Sigmoid colon (tissue), 7 donors: ENCODE measurements at places on chromosomes 7 and 10. TPM values are rescaled to one million over a fixed set of nuclear protein-coding genes. Genes with fewer than 3 reads are reported as not detected.

DNA sequence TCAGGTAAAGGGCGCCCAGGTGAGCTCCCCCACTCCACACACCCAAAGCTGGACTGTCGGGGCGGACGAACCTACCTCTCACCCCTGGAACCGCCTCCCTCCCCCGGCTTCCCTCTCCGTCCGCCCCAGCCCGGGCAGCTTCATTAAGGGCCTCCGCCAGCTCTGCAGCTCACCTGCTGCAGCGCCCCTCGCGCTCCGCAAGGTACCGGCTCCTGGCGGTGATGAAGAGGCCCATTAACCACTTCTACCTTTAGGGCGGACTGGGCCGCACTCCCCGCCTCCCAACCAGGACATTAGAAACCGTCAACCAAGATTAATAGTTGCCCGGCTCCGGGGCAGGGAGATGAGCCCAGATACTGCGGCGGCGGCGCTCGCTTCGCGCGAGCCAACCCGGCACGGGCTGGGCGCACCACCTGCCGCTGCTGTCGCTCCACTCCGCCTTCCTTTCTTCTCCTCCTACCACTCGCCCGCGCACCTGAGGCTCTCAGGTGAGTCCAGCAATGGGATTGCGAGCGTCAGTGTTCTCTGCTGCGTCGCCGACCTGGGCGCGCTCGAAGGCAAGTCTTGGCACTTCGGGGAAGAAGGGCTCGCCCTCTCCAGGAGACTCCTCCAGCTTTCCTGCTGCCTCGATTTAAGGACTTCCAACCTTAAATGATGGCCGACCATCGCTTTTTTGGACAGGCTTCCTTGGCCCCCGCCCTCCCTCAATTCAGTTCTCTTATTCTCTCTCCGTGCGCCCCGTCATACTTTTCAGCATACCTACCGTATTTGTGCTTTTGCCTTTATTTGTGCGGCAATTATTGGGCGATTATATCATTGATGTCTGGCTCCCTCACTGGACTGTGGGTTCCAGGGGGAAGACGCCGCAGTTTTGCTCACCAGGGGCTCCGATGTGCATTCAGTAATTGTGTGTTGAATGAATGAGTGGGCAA, 13.6 kb upstream of the KAZALD1 start:
- no peaks in the 10 kb centered on the region for H3K36me3 ChIP-seq
- no peak for DNase-seq
- no peak overlapping the region for H3K27ac ChIP-seq
- H3K4me1 ChIP-seq, result peaks cover 14% of the 10 kb centered on the region

- no peak overlapping the region for H3K4me3 ChIP-seq
- DNase-seq, result no peak
- no peaks in the 10 kb centered on the region for H3K27me3 ChIP-seq
- no peak overlapping the region for H3K27ac ChIP-seq
- no peaks in the 10 kb centered on the region for H3K36me3 ChIP-seq
- H3K4me1 ChIP-seq, result no peaks in the 10 kb centered on the region
Observed at GRCh38 chr7:96636342-96636860, 73.2 kb downstream of the SEM1 start.

GRCh38 chr7:157622000-157622399, 285.2 kb downstream of the DNAJB6 start:
- H3K4me1 ChIP-seq, result no peaks in the 10 kb centered on the region
- H3K27ac ChIP-seq, result no peak overlapping the region
- H3K36me3 ChIP-seq, result no peaks in the 10 kb centered on the region
- no peak for DNase-seq

- DNase-seq, result no peak
- H3K4me1 ChIP-seq, result no peaks in the 10 kb centered on the region
- H3K27ac ChIP-seq, result no peak overlapping the region
- H3K27me3 ChIP-seq, result no peaks in the 10 kb centered on the region
- no peak overlapping the region for H3K4me3 ChIP-seq
Observed at GRCh38 chr7:150374472-150374871, 4.7 kb upstream of the ZNF775 start.

Gene ANK3
- 45.7 TPM for total RNA-seq

DNA sequence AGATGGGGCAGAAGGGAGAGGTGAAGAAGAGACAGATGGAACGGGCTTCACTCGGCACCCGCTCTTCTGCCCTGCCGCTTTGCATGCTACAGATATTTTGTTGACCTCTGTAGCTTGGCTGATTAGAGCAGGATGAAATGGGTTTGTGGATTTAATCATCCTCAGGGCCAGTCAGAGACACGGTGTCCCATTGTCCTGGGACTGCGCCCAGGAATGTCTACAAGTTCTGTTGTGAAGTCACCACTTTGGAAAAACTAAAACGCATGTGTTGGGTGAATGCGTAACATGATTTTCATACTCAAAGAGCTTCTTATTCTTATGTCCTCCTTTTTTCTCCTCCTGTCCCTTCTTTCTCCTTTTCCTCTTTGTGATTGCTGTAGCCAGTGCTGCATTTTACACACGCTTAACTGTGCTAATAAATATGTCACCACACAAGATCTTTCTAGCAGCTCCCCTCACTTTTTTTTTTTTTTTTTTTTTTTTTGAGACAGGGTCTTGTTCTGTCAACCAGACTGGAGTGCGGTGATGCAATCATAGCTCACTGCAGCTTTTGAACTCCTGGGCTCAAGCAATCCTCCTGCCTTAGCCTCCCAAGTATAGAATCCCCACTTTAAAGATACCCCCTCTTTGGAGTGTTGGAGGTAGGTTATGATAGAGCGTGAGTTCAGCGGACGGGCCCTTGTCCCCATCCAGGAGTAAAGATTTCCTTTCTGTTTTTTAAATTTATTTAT, 3.4 kb downstream of the CPA4 start:
- no peak overlapping the region for H3K4me3 ChIP-seq
- DNase-seq, result no peak
- no peaks in the 10 kb centered on the region for H3K4me1 ChIP-seq
- no peaks in the 10 kb centered on the region for H3K36me3 ChIP-seq
- no peaks in the 10 kb centered on the region for H3K27me3 ChIP-seq

- H3K27me3 ChIP-seq, result no peaks in the 10 kb centered on the region
- H3K4me1 ChIP-seq, result peaks cover 88% of the 10 kb centered on the region
- H3K4me3 ChIP-seq, result no peak overlapping the region
- peak; percentile 57 for DNase-seq
- H3K36me3 ChIP-seq, result peaks cover under 1% of the 10 kb centered on the region
Observed at GRCh38 chr7:833601-834258, 1.5 kb downstream of the SUN1 start.

- H3K27me3 ChIP-seq, result no peaks in the 10 kb centered on the region
- H3K4me1 ChIP-seq, result no peaks in the 10 kb centered on the region
- no peak for DNase-seq
Observed at GRCh38 chr7:142749218-142749993, at the start of gene PRSS1. TSS of gene PRSS1 (plus strand) at chr7:142749472. CDS start at chr7:142749485, 13 bp downstream.

DNA sequence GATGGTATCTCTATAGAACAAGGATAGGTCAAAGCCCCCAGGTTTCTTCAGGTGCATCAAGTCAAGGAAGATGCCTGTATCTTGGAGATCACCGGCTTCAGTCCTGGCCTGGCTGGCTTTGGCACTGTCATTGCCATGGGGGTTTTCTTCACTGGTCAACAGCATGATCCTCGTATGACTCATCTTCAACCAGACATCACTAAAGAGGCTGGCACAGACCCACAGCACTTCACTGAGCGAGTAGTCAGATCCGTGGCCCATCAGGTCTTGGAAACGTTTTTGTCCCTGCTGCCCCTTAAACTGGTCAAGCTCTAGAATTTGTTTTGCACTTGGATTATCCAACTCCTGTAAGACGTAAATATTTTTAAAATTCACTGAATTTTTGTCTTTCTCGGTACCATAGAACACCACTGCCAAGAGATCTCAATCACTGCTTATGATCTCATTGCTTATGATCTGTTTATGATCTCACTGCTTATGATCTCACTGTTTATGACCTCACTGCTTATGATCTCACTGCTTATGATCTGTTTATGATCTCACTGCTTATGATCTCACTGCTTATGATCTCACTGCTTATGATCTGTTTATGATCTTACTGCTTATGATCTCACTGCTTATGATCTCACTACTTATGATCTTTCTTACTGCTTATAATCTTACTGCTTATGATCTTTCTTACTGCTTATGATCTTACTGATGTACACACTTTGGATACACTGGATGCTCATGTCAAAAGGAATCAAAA, 135.2 kb downstream of the CYP26A1 start:
- no peaks in the 10 kb centered on the region for H3K27me3 ChIP-seq
- DNase-seq, result no peak
- no peak overlapping the region for H3K27ac ChIP-seq
- H3K36me3 ChIP-seq, result no peaks in the 10 kb centered on the region
- H3K4me3 ChIP-seq, result no peak overlapping the region

GRCh38 chr10:122280156-122280555, 9.1 kb downstream of the BTBD16 start:
- no peaks in the 10 kb centered on the region for H3K27me3 ChIP-seq
- DNase-seq, result peak; percentile 35
- no peaks in the 10 kb centered on the region for H3K36me3 ChIP-seq
- H3K27ac ChIP-seq, result no peak overlapping the region

DNA sequence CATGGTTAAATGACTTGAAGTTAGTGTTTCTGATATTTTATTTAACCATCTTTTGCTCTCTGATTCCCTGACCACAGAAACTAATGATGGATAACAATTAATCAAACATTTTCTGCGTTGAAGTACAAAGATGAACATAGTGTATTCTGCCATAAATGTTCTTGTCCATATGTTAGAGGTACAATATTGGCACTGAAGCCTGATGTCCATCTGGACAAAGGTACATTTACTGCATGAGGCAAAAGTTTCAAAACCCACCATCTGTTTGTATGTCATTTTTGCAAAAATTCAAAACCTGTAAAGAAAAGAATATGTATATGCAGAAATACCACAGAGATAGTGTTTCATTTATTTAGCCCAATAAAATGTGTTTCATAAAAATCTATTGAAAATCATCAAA, 861.5 kb downstream of the ANKRD7 start:
- no peaks in the 10 kb centered on the region for H3K36me3 ChIP-seq
- H3K4me1 ChIP-seq, result no peaks in the 10 kb centered on the region
- H3K27ac ChIP-seq, result no peak overlapping the region
- H3K4me3 ChIP-seq, result no peak overlapping the region

Gene CRTAC1
- 6.4 TPM for total RNA-seq

GRCh38 chr10:25017154-25017590, 760 bp downstream of the THNSL1 start:
- peak overlapping the region; percentile 70 for H3K4me3 ChIP-seq
- H3K27me3 ChIP-seq, result no peaks in the 10 kb centered on the region
- H3K27ac ChIP-seq, result peak overlapping the region; percentile 92
- DNase-seq, result no peak

Gene OR2A7
- 0.33 TPM for total RNA-seq

DNA sequence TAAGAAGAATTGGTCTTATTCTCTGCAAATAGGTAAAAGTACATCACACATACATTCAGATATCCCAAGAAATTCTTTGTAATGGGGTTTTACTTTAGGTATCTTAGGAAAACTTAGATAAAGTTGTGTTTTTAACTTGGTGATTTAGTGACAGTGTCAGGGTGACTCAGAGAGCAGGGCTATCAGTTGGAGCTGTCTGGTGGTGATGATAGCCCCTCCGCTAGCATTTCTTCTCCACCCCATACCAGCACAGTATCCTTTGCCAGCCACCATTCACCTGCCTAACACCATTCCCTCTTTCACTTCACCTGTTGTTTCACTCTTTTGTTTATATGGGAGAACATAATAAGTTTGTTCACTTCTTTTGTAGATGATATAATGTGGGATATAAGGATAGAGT, 30.4 kb downstream of the VPS50 start:
- H3K4me1 ChIP-seq, result no peaks in the 10 kb centered on the region
- H3K27me3 ChIP-seq, result no peaks in the 10 kb centered on the region
- H3K27ac ChIP-seq, result no peak overlapping the region
- DNase-seq, result no peak

Gene GNB2
- total RNA-seq, result 164 TPM

Gene FAM13C
- 33.9 TPM for total RNA-seq

Gene LIPJ
- 0.36 TPM for total RNA-seq

- no peak overlapping the region for H3K27ac ChIP-seq
- no peak for DNase-seq
- peaks cover 65% of the 10 kb centered on the region for H3K27me3 ChIP-seq
- no peak overlapping the region for H3K4me3 ChIP-seq
Observed at GRCh38 chr10:124446830-124447750, 2.7 kb downstream of the NKX1-2 start.

Gene FAM237B
- not detected for total RNA-seq
